ENCODE measurements at places on chromosomes 5 and 9. TPM values are rescaled to one million over a fixed set of nuclear protein-coding genes. Genes with fewer than 3 reads are reported as not detected.

XPA gene
- total RNA-seq, result 16.6 TPM

DDX4 gene
- not detected for total RNA-seq

SARDH gene
- 2.8 TPM for total RNA-seq

CARD9 gene
- total RNA-seq, result 6.1 TPM

ARHGEF28 gene
- total RNA-seq, result 0.16 TPM

TAF11L10 gene
- total RNA-seq, result not detected

FGD3 gene
- 70.6 TPM for total RNA-seq

SPATA31E1 gene
- total RNA-seq, result not detected

STXBP1 gene
- 14.7 TPM for total RNA-seq

APBA1 gene
- total RNA-seq, result 2.8 TPM

SH3RF2 gene
- not detected for total RNA-seq

IL13 gene
- total RNA-seq, result 2.4 TPM

- no peak for ATAC-seq
These were observed 104.4 kb downstream of the ZNF354C start for GRCh38 chr5:179164331-179165311.

GRCh38 chr5:107321906-107322305 is 348.8 kb downstream of the EFNA5 start:
- ATAC-seq, result no peak

GRCh38 chr9:98374385-98375051 is 119.1 kb upstream of the TBC1D2 start:
- ATAC-seq, result no peak

DNA sequence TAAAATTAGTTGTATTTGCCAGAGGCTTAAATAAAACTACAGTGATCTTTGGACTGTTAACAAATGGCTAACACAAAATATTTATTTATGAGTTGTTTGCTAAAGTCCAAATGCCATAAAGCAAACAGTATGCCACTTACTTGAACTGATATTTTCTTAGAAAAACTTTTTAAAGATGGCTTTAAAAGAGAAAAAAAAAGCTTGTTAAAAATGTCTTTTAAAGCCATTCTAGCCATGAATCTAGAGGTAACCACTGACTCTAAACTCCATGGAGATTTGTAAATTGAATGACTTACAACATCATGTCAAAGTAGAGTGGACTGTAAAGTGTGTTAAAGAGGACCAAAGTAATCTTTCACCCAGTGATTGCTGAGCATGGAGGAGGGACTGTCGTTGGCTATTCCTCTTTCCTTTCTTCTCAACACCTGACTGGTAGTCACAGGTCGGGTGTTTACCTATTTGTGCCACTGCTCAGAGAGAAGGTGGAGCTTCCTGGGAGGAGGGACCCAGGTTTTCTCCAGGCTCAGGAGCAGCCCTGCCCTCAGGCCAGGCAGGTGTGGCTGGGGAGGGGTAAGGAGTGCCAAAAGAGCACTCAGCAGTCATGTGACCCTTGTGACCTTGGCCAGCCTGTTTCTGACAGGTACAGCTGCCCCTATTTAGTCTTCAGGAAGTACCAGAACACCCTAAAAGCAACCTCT is 69.1 kb upstream of the TJP2 start:
- ATAC-seq, result no peak

GRCh38 chr9:113516840-113517577 is 53.5 kb downstream of the RGS3 start:
- peak; percentile 80 for ATAC-seq

- ATAC-seq, result no peak
These were observed 41.5 kb upstream of the KCNV2 start for GRCh38 chr9:2675834-2676233.

DNA sequence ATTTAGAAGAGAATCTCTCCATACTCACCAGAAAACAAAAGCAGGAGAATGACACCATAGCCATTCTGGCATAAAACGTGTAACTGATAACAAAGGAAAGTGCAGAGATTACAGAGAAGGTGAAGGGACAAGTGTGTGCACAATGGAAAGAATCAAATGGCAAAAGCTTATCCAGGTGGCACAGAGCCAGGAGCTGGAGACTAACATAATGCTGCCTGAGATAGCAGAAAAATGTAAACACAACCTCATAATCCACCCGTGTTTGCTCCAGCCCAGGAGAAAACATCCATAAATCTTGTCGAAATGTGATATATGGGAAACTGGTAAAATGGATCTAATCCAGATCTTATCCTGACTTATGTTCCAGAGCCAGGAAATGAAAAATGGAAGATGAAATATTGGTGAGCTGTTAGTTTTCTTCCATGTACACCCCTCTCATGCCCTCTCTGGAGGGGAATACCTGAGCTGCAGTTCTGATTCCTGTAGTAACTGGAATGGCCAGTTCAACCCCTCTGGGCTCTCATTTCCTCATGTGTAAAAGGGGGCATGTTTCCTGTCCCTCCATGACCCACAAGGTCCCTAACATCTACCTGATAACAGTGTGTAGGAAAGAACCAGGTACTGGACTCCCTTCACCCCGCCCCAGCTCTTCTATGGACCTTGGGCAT is 212.3 kb upstream of the DAPK1 start:
- no peak for ATAC-seq

DNA sequence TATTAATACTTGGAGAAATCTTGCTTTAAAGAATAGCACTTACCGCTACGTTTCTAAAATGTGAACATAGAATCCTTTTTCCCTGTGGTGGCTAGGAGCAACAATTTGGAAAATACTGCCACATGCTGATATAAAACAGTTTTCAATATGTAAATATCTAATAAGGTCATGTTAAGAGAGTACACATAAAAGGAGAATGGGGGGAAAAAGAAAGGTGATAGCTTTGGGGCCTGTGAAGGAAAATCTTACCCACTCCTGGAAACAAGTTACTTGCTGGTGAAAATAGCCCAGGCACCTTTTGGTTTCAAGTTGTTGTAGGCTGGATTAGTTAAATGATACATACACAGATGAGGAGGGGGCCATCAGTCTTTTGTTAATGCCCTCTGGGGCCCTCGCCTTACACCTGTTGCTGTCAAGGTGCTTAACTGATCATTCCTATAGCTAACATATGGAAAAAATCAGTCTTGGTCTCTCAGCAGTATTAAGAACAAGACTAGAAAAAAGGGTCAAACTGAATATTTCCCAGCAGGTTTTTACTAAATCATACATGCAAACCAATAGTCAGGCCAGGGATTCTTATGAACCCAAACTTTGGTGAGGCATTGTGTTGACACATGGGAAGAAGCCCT is 24.1 kb downstream of the FYB1 start:
- peak; percentile 8 for ATAC-seq

GRCh38 chr9:132268725-132269352 is 85.9 kb downstream of the SETX start:
- ATAC-seq, result peak; percentile 60

- no peak for ATAC-seq
These were observed 33.5 kb downstream of the CSNK1G3 start for GRCh38 chr5:123545506-123545905.

GRCh38 chr5:157563373-157563928 is 12.1 kb downstream of the ADAM19 start:
- peak; percentile 47 for ATAC-seq

- no peak for ATAC-seq
These were observed 55.7 kb upstream of the NIPBL start for GRCh38 chr5:36820900-36821299.
